GM03348 (cell line): ENCODE measurements at places on chromosomes 2 and 18.

GRCh38 chr2:163778045-163778781 is 42.4 kb upstream of the FIGN start:
- peak; percentile 64 for DNase-seq

- DNase-seq = no peak
These were observed 100.9 kb downstream of the ZNF521 start for GRCh38 chr18:25251068-25251467.

GRCh38 chr2:217939629-217940245 is 63.1 kb downstream of the TNS1 start:
- no peak for DNase-seq

DNA sequence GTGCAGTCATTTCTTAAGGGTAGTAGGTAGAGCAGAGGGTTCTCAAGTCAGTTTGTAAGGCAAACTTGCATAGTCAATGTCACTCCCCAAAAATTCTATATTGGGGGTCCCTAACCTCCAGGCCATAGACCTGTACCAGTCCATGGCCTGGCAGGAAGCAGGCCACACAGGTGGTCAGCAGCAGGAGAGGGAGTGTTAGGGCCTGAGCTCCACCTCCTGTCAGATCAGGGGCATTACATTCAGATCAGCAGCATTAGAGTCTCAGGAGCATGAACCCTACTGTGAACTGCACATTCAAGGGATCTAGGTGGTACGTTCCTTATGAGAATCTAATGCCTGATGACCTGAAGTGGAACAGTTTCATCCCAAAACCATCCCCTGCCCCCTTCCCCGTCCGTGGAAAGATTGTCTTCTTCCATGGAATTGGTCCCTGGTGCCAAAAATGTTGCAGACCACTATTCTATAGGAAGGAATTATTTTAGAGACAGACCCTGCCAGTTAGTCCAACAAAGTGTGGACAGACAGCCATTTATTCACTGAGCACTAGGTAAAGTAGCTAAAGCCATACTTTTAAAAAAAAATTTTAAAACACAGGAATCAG is 6.7 kb downstream of the COA5 start:
- peak; percentile 42 for DNase-seq

DNA sequence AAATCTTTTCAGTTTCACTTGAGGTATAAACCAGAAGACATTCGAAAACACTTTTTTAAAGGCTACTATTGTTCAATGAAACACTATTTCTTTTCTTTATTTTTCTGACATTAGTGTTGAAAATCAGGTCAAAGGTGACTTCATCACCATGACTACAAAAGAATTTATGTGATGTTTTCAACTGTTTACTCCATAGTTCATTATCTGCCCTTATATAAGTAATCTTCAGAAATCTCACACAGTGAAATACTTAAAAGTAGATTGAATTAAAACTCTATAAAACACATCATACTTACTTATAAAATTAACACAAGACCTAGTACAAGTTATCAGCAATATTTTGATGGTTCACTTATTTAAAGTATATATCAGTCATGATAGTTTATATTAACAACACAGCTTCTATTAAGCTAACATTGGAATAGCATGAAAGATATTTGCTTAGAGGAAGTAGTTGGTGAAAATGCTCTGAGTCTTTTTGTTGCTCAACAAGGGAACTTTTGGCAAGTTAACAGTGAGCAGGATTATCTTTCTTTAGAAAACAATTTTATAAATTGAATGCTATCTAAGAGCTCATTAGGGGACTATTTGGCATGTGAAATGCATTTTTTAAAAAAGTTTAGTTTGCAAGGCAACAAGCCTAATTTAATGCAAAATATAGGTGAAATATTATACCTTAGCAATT is 60.8 kb downstream of the MC4R start:
- no peak for DNase-seq
